ENCODE measurements at places on chromosomes 3 and 15.

DNA sequence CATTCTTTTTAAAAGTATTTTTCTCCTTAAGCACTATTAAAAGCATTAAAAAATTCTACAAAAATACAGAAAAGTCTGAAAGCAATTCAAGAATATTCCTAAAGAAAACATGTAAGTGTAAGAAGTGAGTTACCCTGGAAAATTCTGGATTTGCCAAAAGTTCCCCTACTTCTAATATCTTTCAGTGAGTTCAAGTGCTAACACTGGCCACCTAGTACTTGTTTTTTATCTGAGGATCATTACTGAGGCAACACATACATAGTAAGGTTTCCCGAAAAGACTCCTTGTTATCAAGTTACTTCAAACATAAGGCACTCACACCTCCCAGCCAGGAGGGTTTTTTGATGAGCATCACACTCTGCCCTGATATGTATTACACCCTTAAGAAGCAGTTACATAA lies 158.4 kb downstream of the TIGIT start:
- no peak for DNase-seq

GRCh38 chr3:5275529-5275928 lies 88.0 kb downstream of the EDEM1 start:
- DNase-seq: no peak

DNA sequence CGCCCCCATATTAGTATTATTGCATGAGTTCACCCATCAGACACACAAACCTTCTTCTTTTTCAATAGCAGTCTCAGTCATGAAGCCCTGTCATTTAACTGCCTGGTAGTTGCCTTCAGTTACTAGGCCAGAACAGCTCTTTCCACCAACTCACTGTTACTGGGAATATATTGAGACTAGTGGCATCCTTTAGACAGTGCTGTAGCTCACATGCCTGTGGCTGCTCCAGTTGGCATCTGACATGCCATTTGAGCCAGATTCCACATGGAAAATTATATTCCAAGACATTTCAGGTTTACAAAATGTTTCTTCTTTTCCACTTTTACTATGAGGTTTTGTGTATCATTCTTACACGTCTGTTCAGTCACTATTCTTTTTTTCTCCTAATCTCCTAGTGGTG lies 146.1 kb downstream of the GHSR start:
- DNase-seq: no peak

DNA sequence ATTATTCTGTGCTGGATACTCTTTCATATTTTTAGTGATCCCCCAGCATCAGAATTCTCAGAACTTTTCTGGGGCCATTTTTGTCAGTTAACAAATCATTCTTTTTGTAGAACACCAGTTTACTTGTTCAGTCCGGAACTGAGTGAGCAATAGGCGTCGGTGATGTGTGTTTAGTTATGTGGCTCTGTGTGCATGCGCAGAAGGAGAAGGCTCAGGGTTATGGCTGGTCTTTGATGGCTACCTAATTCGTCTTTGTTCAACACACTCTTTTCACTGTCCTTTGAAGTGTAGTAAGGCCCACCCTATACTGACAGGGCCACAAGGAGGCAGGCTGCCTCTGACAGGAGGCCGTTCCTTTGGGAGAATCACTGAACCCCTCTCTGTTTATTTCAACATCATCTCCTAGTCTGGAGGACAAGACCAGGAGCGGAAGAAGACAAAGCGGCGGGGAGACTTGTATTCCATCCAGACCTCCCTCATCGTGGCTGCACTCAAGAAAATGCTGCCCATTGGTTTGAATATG lies 158.2 kb upstream of the CHRM5 start:
- DNase-seq: no peak

- peak; percentile 75 for DNase-seq
Observed at GRCh38 chr3:52055537-52056351, 627 bp downstream of the DUSP7 start.

DNA sequence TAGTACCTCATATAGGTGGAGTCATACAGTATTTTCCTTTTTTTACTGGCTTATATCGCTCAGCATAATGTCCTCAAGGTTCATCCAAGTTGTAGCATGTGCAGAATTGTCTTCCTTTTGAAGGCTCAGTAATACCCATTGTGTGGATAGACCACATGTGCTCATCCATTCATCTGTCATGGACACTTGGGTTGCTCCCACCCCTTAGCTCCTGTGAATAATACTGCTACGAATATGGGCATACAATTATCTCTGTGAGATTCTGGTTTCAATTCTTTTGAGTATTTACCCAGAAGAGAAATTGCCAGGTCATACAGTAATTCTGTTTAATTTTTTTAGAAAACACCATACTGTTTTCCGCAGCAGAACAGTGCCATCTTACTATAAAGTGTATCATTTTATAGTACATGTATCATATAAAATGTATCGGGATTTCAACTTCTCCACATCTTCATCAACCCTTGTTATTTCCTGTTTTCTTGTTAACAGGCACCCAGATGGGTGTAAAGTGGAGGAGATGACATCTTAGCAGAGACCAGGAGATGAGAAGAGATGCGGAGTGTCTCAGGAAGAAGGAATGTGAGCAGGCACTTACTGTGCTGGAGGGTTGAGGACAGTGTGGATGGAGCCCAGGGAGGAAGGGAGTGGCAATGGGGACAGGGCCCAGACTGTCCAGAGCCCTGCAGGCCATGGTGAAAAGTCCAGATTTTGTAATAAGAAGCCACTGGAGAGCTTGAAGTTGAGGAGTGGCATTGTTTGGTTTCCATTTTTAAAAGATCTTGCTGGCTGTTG lies 27.0 kb upstream of the PRR23E start:
- no peak for DNase-seq
